Upper lobe of right lung (tissue), 1 donor: ENCODE measurements at places on chromosomes 11 and 22.
A peak's percentile ranks its signal among the peaks of the same experiment; 100 is the strongest.

GRCh38 chr11:87369888-87370287 is 332.2 kb downstream of the TMEM135 start:
- no peaks in the 10 kb centered on the region for H3K27me3 ChIP-seq
- H3K4me3 ChIP-seq = no peak overlapping the region
- no peak for DNase-seq
- H3K27ac ChIP-seq = no peak overlapping the region
- peaks cover 3% of the 10 kb centered on the region for H3K4me1 ChIP-seq

DNA sequence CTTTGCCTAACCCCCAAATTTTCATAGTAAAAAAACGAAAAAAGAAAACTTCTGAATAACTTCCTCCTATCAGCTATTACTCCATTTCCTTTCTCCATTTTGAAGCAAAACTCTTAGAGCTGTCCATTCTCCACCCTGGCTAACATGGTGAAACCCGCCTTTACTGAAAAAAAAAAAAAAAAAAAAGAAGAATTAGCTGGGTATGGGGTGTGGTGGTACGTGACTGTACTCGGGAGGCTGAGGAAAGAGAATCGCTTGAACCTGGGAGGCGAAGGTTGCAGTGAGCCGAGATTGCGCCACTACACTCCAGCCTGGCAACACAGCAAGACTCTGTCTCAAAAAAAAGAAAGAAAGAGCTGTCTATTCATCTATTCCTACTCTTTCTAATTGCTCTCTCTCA is 11.3 kb upstream of the NXF1 start:
- peaks cover 59% of the 10 kb centered on the region for H3K36me3 ChIP-seq
- no peaks in the 10 kb centered on the region for H3K27me3 ChIP-seq
- H3K4me3 ChIP-seq = no peak overlapping the region
- no peak for DNase-seq

DNA sequence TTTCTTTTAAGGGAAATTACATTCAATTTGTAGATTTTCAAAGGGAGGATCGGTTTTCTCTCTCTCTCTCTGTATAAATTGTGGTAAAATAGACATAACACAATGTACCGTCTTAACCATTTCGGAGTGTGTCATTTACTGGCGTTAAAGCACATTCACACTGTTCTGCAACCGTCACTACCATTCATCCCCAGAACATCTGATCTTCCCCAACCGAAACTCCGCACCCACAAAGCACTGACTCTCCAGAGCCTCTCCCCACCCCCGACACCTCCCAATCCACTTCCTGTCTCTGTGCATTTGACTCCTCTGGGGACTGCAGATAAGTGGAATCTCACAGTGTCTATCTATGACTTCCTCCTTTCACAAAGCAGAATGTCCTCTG is 15.9 kb upstream of the GRAMD4 start:
- H3K36me3 ChIP-seq = no peaks in the 10 kb centered on the region
- H3K27ac ChIP-seq = peak overlapping the region; percentile 59
- H3K4me3 ChIP-seq = no peak overlapping the region
- DNase-seq = no peak
- no peaks in the 10 kb centered on the region for H3K27me3 ChIP-seq

- H3K27ac ChIP-seq = no peak overlapping the region
- H3K36me3 ChIP-seq = no peaks in the 10 kb centered on the region
- peaks cover 81% of the 10 kb centered on the region for H3K27me3 ChIP-seq
- DNase-seq = no peak
- H3K4me1 ChIP-seq = peaks cover 19% of the 10 kb centered on the region
- H3K4me3 ChIP-seq = no peak overlapping the region
Observed at GRCh38 chr11:64296236-64296635, 3.9 kb upstream of the CATSPERZ start.

DNA sequence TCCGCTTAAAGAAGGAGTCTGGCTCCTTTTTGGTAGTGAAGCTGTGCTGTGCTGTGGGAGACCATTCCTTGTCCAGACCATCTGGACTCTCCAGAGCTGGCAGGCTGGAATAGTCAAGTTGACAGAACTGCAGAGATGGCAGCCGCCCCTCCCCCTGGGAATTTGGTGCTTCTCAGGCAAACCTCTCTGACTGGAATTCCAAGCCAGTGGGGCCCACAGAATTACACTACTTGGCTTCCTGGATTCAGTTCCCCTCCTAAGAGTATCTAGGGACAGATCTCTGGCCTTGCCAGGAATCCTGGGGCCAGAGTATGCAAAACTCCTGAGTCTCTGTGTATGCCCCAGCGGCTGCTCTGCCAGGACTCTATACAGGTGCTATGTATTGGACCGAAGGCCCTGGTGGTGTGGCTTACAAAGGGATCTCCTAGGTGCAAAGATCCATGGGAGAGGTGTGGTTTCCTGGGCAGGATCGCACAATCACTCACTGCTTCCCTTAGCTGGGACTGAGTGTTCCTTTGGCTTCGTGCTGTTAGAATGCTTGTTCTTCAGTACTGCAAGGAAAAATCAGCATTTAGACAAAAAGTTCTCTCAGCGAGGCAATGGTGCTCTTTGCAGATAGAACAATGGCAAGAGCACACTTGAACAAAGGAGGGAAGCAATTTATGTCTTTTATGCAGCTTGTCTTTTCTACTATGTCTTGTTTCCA is 86.8 kb downstream of the PRMT3 start:
- no peaks in the 10 kb centered on the region for H3K27me3 ChIP-seq
- H3K4me3 ChIP-seq = no peak overlapping the region
- peak overlapping the region; percentile 2 for H3K27ac ChIP-seq
- DNase-seq = no peak
